HT1080 (cell line): ENCODE measurements at places on chromosomes 3 and 15. TPM values are rescaled to one million over a fixed set of nuclear protein-coding genes. Genes with fewer than 3 reads are reported as not detected.

TRPM1 gene
- 0.03 TPM in 1 of 2 replicates, not detected in the other for total RNA-seq

SLC22A13 gene
- 0.07 TPM in 1 of 2 replicates, not detected in the other for total RNA-seq

- DNase-seq: peak; percentile 96
These were observed 45.2 kb downstream of the ZNF385D start for GRCh38 chr3:21705769-21706168.

DNA sequence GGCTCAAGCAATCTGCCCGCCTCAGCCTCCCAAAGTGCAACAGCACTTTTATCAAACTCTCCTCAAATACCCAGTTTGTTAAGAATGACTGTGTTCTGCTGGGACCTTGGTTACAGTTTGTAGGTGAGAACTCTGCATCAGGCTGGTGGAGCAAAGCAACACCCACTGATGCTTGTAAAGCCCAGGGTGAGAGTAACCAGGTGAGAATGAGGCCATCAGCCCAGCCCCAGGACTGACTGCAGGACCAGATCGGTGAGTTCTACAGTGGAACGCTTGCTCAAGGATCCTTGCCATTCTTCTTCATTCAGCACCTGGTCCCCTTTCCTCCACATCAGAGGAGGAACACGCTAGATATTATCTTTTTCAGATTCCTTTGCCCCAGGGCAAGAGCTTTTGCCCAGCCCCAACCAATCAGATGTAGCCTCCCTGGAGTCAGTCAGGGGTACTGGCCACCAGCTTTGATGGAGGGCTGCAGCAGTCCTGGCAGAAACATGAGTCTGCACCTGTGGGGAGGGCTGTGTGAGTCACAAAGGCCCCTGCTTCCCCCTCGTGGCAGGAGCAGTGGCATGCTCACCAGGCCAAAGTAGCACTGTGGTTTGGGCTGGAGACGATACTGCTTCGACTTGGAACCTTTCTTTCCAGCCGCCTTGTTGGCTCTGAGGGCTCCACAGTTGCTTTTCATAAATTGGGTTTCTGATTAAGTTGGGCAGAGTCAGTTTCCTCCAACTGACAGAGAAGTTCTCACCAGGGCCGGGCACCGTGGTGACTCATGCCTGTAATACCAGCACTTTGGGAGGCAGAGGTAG lies 3.5 kb upstream of the SHISA5 start:
- peak; percentile 91 for DNase-seq

DNA sequence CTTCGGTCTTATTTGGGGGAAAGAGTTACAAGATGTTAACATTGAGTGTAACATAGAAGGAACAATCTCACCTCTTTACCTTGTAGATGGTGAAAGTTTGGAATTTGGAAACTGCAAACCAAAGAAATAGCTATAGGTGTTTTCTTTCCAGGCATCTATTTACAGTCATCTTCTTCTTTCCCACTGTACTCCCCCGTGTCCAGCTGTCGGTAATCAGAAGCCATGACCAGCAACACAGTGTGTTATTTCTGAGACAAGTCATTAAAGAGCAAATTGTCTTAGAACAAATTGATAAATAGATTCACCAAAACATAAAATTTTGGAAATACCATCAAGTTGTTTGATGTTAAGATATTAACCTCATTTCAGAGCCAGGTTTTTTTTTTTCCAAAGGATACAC lies 590.5 kb upstream of the NAALADL2 start:
- DNase-seq: no peak

DNA sequence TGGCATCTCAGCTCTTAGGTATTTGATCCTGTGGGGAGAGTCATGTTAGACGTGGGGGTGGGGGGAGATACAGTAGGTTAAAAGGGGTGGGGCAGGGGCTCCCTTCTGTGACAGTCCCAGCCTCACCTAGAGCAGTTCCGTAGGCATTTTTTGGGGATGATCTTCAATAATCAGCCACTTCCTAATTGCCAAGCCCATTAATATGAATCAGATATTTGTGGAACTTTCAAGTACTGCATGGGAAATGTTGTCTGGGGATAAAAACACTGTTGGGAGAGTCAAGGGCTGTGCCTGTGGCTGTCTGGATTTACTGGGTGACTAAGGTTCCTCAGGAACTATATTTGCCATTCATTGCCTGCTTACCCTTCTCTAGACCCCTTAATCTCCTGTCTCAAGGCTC lies 9.5 kb downstream of the C3orf52 start:
- DNase-seq: no peak

DNA sequence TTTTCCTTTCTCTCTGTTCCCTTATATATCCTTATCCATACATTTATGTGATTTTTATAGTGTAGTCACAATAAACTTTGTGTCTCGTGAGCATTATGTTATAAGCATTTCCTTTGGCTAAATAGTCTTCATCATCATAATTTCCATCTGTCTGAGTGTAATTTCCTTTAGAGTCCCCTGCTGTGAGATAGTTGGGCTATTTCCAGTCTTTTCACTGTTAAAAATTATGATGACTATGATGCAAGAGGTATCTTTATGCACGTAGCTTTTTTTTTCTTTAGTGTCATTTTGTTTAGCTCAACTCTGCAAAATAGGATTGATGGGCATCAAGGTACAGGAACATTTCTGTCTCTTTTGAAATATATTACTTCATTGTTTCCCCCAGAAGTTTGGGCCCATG lies 26.9 kb upstream of the CA12 start:
- no peak for DNase-seq

DNA sequence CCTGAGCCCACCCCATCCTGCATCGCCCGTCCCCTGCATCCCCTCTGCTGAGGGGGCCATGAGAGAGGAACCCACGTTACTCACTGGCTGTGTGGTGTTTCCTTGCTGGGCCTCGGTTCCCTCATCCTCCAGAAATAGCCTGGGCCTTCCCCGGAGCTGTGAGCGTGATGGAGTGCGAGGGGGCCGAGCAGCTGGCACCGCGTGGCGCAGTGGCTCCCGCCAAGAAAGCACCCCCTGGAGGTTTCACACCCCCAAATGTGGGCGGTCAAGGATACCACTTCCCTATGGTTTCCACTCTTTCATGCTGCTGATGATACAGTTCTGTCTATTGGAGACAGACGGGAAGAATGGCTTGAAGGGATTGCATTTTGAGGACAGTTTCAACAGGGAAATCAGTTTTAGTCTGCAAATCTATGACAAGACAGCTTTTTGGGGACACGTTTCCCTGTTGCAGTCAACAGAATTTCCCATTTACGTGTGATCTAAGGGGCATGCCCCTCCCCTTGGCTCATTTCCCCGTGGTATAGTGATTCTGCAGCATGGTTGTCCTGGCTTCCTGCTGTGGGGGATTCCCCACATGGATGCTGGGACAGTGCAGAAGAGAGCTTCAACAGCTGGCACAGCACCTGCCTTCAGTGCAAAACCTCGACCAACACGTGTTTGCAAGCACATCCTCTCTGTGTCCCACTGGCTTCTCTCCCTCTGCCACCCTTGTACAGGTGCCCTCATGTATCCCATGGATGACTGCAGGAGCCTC lies 377.5 kb downstream of the LRTM1 start:
- DNase-seq: no peak

DNA sequence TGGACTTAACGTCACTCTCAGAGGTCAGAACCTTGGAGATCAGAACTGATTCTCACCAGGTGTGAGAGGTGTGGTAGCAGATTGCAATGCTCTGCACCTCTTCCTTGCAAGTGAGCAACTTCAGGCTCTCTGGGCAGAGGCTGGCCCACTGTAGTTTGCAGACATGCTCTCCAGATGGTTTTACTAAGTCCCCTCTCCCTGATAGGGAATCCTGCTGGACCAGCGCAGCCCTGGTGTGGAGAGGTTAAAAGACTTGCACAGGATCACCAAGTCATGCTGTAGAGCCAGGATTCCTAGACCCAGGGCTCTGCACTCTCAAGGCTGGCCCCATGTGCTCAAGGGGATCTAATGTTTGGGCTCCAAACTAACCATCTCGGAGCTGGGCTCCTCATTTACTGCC lies 62.2 kb downstream of the RPL39L start:
- no peak for DNase-seq

- peak; percentile 39 for DNase-seq
These were observed 66.6 kb upstream of the TGFBR2 start for GRCh38 chr3:30539772-30540171.

GRCh38 chr3:27559835-27560234 lies 75.7 kb upstream of the SLC4A7 start:
- no peak for DNase-seq

- no peak for DNase-seq
These were observed 64.3 kb downstream of the MGLL start for GRCh38 chr3:127758013-127758412.

GRCh38 chr3:172844428-172844827 lies 93.9 kb downstream of the ECT2 start:
- no peak for DNase-seq

DNA sequence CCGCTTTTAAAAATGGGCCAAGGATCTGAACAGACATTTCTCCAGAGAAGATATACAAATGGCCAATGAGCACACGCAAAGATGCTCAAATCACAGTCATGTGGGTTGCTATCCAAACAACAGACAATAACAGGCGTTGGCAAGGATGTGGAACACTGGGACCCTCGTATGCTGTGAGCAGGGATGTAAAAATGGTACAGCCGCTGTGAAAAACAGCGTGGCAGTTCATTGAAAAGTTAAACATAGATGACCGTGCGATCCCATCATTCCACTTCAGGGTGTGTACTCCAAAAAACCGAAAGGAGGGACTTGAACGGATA lies 6.7 kb upstream of the LRRC15 start:
- DNase-seq: no peak

DNA sequence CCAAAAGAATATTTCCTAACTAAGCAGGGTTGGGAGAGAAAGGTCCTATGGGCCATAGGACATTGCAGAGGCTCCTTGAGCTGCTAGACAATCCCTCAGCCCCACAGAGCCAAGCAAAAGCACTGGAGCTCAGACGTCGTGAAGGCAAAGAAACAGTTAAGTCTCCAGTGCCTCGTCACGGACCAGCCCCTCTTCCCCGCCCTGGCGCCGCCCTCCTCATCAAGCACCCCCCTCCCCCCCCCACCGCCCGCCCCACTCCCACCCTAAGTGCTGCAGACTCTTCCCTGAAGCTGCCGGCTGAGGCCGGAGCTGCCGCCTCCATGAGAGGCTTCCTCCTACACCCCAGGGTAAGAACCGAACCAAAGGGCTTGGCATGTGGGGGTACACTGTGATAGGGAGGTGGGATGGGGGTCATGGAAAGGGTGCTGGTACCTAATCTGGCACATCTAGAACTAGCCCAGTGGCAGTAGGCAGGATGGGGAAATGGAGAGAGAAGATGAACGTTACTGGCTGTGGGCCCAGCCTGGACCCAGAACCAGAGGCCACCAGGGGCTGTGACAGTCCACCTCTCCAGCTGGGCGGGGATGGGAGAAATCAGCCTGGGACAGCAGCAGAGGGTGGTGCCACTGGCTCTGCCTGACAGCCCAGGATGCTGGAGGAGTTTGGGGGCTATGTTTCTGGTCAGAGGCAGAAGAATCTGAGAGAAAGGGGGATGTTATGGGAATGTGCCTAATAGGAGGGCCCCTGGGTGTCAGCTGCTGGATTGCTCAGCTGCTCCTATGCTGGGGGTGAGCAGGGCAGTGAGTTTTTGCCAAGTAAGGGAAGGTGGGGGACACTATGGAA lies at the start of gene MAP1A:
Gene MAP1A (plus strand): TSS at position 255 of the 843 bp plus-strand sequence. CDS start 3,866 bp downstream, outside the sequence.
- DNase-seq: no peak

DNA sequence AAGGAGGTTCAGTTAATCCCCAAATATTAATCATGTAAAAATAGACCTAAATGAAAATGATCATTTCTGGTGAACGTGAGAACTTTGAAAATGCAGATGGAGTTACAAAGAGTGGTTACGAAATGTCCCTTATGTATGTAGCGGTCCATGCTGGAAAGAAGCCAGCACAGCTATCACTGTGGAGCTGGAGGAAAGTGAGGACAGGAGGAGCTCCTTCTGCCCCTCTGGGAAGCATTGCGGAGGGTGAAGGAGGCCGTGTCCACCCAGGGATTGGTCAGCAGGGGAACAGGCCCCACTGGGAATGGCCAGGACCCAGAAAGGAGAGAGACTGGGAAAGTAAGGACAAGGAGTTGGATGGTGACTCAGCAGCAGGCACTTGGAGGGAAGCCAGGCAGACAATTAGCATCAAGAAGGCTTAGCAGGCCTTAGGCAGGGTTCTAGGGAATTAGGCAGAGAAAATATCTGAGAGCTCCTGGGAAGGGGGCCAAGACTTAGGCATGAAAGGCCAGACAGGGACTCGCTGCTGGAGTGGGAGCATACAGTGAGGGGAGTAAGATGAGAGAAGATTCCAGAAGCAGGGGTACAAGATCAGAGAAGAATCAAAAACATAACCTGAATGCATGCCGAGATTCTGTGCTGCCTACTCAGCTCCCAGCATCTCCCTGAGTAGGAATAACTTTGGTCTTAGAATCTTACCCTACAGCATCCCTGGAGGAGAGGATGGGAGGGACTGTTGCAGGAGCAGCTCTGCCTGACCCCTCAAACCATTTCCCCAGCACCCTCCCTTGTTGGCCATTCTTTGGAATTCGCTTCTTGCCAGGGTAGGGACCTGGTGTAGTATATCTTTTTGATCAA lies 171.0 kb upstream of the UMPS start:
- peak; percentile 94 for DNase-seq

- no peak for DNase-seq
These were observed 473.6 kb downstream of the FOXP1 start for GRCh38 chr3:71109977-71110285.

DNA sequence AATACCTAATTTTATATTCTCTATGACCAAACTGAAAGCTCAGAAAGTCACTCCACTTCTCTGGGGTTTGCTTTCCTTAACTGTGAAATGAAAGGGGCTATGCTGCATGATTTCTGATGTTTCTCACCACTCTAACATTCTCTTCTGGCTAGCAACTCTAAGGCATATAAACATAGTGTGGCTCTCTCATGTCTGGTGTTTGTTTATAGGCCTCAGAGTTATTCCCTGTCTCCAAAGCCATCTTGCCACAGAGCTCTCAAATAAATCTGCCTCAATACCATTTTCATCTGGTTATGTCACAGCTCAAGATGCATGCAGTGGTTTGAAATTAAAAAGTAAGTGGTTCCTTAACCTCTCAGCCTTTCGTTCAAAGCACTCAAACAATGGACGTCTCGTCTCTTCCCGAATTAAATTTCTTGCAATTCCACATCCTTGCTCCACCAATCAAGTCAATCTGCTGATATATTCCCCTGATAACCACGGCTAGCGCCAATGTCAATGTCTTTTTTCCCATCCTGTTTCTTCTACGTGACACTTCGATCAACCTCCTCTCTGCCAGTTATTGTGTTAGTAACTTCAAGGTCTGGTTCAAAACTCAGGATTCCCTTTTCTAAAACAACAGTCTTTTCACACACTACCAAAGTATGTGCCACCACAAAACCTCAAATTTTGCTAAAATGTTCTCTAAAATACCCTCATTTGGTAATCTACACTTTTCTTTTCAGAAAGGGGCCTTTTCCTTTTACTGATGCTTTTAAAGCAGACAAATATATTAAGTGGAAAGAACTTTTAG lies 16.0 kb downstream of the TOMM70 start:
- DNase-seq: no peak
